WERI-Rb-1 (cell line): ENCODE measurements at places on chromosomes 12 and 14.

DNA sequence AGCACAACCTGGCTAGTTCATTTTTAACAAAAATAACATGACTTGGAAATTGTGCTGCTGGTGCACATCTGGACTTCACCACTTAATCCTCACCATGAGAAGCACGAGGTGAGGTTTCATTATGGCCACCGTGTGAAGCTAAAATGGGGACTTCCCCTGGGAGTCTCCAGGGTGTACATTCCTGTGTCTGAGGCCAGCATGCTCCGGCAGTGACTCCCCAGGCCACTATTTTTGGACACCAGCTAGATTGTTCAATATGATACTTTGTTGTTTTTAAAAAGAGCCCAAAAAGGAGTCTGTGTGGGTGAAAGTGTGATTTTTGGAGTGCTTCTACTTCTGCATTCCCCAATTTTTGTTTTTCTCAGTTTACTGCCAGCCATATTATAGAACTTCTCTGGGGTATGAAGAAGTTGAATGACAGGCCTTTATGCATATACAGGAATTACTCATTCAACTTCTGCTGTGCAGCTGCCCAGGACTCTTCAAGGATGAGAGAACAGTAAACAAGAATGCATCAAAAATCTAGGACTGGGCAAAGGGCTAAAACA lies 16.9 kb upstream of the AICDA start:
- no peak for DNase-seq

GRCh38 chr12:2335513-2335912 lies 282.7 kb downstream of the CACNA1C start:
- no peak for DNase-seq

GRCh38 chr12:2384029-2384386 lies 331.2 kb downstream of the CACNA1C start:
- DNase-seq, result no peak

DNA sequence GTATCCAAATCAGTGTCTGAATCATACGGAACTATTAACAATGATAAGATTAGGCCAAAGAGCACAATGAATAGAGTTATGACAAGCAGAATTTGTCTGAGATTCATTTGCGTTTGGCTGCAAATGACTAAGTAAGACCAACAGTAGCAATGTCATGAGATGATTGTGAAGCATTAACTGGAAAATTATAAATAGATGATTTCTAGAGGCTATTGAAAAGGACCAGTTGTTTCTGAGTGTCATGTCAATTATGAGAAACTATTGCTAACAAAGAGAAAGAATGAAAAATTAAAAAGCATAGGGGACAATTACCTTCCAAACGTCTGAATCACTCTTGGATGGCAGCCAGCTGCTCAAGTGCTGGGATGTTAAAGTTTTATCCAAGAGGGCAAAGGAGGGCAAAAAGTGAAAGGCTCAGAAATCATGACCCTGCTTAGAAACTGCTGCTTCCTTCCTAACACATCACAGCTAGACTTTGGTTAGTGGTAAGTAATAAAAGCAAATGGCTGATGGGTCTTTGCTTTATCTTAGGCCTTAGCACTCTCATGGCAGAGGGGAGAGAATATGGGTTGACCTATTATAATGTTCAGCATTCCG lies 89.0 kb downstream of the AKAP6 start:
- no peak for DNase-seq

DNA sequence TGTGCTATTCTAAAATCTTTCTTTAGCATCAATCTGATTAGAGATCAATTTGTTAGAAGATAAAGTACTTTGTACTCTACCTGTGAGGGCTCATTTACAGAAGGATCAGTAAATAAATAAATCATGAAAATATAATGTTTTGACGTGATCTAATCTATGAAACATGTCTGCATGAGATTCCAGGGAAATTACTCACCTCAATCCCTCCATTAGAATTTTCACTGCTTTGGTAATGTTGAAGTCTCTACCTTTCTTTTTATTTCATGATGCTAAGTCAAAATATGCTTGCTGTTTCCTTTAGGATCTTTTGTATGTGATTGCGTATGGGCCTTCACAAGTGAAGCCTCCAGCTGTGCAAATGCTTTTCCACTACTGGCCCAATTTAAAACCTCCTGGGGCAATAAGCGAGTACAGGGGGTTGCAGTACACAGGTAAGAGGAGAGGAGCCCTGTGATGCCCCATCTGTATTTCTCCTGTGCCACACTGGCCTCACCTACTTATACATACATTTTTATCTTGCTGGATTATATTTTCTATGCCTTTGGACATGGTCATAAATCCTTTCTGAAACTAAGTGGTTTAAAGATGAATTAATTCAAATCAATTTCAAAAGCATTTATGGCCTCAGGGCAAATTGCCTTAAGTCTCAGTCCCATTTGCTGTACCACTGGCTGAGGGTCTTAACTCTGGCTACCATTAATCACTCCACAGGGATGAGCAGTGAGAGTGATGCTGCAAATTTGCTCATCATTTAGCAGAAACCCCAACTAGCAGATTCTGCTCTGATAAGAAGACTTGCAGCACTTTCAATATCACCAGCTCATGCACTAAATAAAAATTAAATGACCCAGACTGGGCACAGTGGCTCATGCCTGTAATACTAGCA lies 66.4 kb downstream of the UNC79 start:
- no peak for DNase-seq

DNA sequence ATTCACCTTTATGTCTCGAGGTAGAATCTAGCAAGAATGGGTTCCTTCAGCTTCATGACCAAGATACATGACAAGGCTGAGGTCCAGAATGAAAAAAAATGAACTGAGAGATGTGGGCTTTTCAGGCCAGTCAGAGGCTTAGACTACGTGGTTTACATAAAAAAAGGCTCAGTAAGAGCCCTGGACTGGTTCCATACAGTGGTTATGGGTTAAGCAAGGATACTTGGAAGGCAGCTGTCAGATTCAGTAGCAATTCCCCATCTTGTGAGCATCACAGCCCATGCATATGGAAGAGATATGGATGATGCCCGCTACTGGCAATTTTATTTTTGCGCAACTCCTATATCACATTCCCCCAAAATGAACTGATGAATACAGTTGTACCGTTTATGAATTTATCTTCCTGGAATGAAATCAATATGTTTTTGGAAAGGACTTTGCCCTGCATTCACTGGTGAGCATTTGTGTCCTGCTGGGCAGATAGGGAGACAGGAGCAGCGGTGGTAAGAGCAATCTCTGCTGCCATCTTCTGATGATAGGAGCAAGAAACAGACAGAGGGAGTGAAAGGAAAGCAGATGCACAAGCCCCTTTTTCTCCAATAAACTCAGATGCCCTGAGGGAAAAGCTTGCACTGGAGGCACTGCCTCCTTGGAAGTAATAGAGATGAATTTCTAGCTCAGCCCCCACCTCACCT lies 280.4 kb downstream of the GALC start:
- peak; percentile 38 for DNase-seq

DNA sequence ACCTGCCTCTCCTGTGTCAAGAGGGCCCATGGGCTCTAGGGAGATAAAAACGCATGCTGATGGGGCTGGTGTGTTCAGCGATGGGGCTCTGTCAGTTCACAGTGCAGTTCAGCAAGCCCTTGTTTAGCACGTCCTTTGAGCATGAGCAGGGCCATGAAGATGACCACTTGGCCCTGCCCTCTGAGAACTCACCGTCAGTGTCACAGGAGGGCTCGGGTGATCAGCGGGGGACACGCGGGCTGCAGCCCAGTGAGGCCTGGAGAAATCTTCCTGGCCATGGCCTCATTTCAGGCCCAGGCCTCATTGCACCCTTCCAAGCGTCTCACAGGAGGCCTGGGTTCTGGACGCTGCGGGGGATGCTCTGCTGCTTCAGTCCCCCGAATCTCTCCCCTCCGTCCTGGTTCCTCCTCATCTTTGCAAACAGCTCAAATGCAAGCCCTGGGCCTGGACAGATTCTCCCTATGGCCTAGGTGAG lies 181.6 kb downstream of the ADGRD1 start:
- DNase-seq, result no peak

GRCh38 chr12:45517381-45517780 lies 212.1 kb upstream of the ARID2 start:
- no peak for DNase-seq

GRCh38 chr14:26703686-26704366 lies 106.0 kb upstream of the NOVA1 start:
- DNase-seq, result no peak

DNA sequence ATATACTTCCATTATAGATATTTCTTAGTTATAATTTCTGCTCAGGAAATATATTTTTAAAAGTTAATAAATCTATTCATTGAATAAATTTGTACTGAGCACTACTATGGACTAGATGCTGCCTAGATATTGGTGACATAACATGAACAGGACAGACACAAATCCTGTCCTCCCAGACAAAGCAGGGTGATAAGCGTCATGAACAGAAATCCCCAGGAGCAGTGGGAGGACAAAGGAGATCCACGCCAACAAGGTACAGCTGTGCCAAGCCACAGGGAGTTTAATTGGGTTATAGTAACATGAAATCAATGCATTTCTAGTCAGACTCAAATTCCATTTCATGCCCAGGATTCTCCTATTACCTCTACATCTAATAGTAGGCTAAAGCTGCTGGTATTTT lies 171.8 kb upstream of the CPNE8 start:
- no peak for DNase-seq

- no peak for DNase-seq
These were observed 26.4 kb downstream of the CMKLR1 start for GRCh38 chr12:108312693-108313189.

- peak; percentile 66 for DNase-seq
These were observed 57.9 kb upstream of the PNMA1 start for GRCh38 chr14:73771848-73772638.

DNA sequence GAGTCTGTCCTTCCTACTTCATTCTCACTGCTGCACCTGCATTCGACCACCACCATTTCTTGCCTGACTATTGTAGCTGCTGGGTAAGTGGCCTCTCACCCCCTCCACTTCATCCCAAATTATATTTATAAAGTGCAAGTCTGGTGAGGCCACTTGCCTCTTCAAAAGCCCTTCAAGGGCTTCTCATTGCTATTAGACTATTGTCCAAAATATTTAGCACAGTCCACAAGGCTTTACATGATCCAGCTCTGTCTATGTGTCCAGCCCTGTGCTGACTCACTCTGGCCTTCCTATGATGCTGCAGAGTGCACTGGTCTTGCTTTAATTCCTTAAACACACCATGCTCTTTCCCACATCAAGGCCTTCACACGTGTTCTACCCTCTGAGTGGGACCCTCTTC lies 46.0 kb downstream of the PAH start:
- no peak for DNase-seq

- DNase-seq, result no peak
These were observed 477.3 kb upstream of the FLRT2 start for GRCh38 chr14:85052646-85053045.

DNA sequence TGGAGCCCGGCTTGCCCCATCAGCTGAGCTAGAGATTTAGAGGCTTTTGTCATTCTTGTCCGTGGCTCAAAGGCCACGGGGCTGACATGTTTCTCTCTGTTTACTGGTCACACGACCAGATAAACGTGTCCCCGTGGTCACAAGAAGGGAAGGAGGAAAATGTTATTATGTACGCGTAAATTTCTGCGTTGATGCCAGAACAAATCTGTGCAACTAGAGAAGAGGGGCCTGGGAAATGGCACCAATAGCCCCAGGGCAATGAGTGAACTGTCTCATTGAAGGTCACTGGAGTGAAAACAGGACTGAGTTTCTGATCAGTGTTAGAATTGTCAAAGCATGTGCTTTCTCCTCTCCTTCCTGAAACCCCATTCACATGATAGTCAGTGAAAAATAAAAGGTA lies 25.3 kb downstream of the OAS2 start:
- DNase-seq, result no peak

DNA sequence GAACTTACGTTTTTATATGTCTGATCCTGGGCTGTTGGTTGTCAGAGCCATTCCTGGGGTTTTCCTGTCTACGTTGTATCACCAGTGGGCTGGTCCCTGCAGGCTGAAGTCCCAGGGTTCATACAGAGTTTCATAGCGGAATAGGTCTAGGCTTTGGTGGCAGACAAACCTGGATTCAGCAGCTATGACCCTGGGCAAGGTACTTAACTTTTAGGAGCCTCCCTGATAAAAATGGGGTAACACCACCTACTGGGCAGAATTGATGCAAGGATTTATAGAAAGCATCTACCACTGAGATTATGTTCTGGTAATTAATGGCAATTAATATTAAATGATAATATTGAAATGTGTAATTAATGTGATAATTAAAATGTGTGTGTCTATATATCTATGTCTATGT lies 141.2 kb downstream of the SYNE2 start:
- DNase-seq, result no peak

DNA sequence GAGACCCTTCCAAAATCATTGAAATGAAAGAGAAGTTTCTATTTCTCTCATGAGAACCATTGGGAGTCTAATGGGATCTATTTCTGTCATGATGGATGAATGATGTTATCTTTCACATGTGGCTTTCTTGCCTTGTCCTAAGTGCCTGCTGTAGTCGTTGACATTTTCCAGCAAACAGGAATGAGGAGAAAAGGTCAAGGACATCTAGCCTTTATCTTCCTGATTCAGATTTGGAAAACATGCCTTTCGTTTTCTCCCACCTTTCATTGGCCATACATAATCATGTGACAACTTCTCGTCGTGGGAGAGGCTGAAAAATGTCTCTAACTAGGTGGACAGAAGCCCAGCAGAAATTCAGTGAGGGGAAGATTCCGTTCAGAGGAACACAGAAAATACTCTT lies 94.5 kb downstream of the PCNX1 start:
- DNase-seq, result no peak

DNA sequence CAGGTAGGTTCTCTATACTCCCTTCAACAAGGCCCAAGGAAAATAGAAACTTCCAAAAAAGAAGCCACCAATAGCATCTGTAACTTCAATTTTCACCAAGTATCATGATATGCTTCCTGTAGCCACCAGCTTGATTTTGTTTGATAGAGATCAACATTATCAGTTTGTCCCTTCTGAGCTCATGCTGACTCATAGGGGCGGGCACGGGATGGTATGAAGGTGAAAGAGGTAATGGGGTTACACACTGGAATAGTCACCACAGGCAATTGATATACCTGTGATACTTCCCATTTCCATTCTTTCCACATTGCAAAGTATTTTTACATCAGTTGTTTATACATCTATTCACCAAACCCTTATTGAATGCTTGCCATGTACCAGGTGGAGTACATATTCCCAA lies 134.1 kb downstream of the KCNA5 start:
- DNase-seq, result no peak

DNA sequence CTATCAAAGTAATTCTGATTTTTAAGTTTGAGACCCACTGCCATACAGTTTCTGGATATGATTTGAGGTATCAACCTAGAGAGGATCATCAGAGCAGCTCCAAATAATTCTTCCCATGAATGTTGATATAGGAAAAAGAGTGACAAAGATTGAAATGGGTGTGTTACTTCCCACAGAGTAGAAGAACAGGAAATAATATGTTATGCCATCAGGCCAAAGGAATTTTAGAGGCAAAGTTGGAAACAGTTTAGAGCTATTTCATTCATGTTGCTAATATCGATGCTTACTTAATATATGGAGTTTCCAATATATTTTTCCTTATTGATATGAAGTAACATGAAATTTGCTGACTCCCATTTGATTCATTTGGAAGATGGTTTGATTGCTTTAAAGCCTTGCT lies 8.9 kb upstream of the MSRB3 start:
- DNase-seq, result no peak
